ENCODE measurements at places on chromosomes 11 and 22.
A peak's percentile ranks its signal among the peaks of the same experiment; 100 is the strongest.

- no peak for DNase-seq
Observed at GRCh38 chr22:47001288-47001687, 238.8 kb downstream of the TBC1D22A start.

DNA sequence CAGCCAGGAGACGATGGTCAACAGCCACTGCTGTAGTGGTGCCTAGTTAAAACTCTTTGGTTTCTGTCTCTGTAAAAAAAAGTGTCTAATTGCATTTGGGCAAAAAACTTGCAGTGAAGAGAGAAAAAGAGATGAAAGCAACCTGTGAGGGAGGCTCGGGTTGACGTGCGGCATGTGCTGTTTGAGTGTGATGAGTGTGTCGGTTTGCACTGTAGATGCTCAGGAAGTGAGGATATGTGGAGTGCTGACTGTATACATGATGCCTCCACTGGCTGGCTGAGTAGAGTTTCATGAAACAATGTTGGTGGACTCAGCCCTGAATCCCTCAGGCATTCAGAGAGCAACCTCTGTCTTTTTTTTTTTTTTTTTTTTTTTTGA lies 4.3 kb upstream of the DGCR6L start:
- DNase-seq: peak; percentile 64

DNA sequence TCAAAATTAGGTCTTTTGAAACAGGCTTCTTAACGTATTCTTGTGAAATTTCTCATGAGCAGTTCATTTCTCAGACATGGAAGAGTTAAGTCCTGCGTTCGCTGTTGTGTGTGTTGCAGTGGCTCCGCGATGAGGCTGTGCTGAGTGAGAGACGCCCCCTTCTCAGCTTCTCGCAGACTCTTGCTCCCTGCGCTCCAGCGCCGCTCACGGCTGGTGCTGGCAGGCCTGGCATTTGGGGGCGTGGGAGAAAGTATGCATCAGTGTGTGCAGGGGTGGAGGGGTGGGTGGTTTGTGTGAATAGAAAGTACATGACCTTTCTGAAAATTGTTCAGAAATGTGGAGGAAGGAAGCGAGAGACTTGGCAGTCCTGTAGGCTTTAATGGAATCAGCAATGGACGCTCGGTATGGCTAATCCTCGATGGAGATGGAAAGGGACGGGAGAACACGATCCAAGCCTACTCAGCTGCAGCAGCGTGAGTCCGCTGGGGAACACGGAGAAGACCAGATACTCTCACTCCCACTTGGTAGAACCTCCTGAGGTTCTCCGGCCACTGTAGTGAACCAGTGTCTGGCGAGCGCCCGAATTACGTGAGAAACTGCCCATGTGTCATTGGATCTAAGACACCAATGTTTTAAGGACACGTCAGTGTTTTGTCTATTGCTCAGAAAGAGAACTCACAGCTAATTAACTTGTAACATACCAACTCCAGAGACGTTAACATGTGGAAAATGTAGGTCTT lies 5.9 kb downstream of the TAB1 start:
- DNase-seq: no peak

DNA sequence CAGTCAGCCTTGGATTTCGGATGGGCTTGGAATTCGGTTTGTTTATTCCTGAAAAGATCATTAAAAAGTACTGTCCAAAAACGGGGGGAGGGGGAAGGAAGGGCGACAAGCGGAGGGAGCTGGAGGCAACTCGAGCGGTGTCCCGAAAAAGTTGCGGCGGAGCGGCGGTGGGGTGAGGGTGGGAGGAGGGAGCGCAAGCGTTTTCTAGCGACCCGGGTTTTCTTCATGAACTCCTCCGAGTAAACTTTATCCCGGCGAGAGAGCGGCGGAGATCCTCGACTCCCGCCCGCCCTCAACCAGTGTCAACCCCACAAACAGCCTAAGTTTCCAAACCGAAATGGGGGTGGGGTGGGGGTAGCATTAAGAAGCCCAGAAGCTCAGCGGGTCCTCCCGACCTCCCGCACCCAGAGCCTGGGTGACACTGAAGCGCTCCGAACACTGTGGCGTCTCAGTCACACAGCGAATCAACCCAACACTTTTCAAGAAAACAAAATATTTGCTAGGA lies 133.0 kb upstream of the C11orf58 start:
- DNase-seq: no peak

DNA sequence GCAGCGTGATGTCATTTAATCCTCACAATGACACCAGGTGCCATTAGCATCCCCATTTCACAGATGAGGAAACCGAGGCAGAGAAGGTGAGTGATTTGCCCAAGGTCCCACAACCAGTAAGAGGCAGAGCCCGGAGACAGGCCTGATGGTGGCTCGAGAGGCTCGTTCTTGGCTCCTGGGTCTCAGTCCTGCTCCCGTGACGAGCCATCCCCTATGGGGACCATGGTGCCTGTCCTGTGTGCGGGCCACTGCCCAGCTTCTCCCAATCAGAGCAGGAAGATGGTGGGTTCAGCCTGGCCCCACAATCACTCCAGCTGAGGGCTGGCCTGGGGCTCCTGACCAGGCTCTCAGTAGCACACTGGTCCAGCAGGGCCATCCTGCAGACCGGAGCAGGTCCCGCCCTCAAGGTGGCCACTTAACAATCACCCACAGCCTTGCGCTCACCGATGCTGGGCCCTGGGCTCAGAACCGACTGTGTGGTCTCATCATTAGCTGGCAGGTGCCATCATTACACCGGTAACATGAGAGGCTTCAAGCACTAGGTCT lies 3.6 kb downstream of the ALDH3B1 start:
- no peak for DNase-seq

GRCh38 chr11:13772223-13773046 lies 104.0 kb downstream of the FAR1 start:
- DNase-seq: no peak

GRCh38 chr11:127994736-127995135 lies 592.6 kb downstream of the ETS1 start:
- DNase-seq: no peak

DNA sequence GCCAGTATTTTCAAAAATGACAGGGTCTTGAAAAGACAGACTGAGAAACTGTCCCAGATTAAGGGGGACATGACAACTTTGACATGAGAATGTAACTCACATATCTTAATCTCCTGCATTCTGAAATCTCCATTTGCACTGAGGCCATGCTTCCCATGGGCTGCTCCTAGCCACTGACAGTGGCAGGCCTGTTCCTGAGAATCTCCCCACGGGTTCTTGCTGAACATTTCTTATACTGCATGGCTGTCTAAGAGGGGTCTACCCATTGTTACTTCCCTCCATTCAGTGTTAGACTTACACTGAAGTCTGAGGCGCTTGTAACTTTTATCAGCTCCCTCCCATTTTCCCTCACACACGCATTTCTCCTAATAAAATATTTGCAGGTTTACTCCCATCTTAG lies 1.5 kb downstream of the CEP295 start:
- no peak for DNase-seq

GRCh38 chr11:78310500-78310909 lies 107.1 kb downstream of the GAB2 start:
- DNase-seq: no peak

DNA sequence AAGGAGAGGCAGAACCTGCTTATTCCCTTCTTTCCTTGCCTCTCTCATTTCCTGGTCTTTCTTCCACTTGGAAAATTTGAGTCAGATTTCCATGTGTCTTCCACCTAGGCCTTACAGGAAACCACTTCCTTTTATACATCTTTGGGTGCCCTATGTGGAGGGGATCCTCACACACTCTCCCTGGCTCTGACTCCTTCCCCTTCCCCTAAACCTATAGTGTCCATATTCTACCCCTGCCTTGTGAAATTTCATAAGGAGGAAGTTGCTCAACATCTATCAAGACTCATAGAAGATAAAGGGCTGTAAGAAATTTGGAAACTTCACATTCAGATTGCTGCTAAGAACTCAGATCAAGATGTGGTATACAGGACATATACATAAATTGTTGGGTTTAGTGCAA lies 20.4 kb downstream of the TUG1 start:
- no peak for DNase-seq

DNA sequence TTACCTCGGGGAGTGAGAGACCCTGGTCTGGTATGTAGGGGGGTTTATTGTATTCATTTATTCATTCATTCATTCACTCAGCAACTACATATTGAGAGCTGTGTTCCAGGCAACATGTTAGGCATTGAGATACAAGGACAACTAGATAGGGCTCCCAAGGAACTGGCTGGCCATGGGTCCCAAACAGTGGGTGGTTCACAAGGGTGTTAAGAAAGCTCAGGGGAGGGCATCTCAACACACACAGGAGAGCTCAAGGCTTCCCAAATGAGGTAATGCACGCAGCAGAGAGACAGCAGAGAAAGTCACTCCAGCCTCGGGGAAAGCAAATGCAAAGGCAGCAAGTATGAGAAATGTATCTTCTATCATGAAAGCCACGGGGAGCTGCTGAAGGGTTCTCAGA lies 51.8 kb downstream of the BTG4 start:
- DNase-seq: no peak

DNA sequence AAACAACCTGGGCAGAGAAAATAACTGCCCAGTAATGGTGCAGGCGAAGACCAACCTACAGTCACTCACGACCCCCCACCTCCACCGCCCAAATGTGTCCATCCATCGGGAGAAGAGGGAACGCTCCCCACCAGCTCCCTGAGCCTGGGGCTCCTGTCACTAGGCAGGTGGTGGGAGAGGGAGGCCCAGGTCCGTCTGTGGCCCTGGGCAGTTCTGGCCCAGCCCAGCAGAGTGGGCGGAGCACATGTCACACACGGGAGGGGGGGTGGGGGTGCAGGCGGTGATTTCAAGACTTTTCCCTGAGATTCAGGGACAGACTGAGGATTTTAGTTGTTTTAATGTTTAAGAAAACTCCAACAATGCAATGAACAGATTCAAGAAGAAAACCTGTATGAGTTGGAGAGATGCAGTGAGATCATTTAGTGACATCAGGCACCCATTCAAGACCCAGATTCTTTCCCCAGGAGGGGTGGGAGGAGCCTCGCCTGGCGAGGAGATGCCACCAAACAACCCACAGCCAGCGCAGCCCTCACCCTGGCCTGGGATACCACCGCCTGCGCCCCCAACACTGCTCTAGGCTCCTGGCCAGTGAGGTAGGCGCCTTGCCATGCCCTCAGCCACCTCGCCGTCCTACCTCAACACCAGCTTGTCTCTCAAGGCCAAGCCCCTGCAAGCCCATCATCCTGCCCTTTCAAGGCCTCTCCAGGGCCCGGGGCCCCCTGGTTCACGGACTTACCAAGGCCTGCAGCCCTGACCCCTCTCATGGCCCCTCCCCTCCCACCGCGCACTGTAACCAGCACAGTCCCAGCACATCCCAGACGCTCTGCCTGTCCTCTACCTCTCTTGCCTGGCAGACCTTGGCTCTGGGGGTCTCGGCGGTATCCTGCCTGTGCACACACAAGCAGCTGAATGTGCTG lies 36.8 kb downstream of the TBX1 start:
- no peak for DNase-seq

GRCh38 chr11:66044757-66045156 lies 4.2 kb downstream of the GAL3ST3 start:
- no peak for DNase-seq

DNA sequence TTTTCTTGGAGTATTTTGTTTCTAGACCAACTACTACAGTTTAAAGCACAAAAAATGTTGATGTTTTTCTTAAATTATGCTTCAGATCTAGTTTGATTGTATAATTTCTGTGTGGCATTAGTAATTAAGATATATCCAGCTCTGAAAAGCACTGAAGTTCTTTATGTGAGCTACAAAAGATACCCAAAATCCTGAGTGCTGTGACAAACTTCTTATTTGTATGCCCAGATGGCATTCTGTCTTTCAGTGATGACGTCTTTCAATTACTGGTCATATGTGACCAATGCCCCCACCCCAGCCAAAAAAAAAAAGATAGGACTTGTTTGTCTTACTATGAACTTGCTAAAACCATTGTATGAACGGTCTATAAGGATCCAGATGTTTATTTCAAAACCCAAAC lies 51.3 kb downstream of the BIRC2 start:
- no peak for DNase-seq

- peak; percentile 65 for DNase-seq
Observed at GRCh38 chr22:45336971-45337431, 27.3 kb downstream of the FAM118A start.

- no peak for DNase-seq
Observed at GRCh38 chr11:56776809-56777208, 28.3 kb upstream of the OR9G4 start.

DNA sequence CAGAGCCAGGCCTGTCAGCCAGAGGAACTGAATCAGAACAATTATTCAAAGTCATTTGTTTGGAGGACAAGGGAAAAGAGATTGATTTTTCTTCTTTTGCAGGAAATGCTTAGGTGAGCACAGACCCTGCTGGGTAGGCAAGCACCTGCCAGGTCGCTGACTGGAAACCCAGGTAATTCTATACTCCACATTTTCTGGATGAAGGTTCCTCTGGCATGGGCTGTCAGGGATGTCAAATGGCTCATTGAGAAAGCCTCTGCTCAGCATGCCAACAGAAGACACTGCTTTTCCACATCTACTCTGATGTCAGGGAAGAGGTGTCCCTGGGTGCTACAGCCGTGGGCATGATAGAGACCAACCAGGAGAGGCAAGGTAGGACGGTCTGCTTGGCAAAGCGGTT lies 166.7 kb upstream of the SYN3 start:
- DNase-seq: no peak

GRCh38 chr11:78907636-78908035 lies 333.0 kb upstream of the NARS2 start:
- DNase-seq: no peak

- no peak for DNase-seq
Observed at GRCh38 chr11:113159988-113160807, 154.2 kb upstream of the TTC12 start.

GRCh38 chr11:108241330-108242037 lies 18.6 kb downstream of the ATM start:
- DNase-seq: no peak

- DNase-seq: no peak
Observed at GRCh38 chr11:33399421-33399820, 142.2 kb downstream of the HIPK3 start.

GRCh38 chr11:110027627-110028371 lies 65.4 kb upstream of the ZC3H12C start:
- no peak for DNase-seq

- DNase-seq: peak; percentile 35
Observed at GRCh38 chr22:19121631-19122142, 525 bp downstream of the DGCR2 start.

DNA sequence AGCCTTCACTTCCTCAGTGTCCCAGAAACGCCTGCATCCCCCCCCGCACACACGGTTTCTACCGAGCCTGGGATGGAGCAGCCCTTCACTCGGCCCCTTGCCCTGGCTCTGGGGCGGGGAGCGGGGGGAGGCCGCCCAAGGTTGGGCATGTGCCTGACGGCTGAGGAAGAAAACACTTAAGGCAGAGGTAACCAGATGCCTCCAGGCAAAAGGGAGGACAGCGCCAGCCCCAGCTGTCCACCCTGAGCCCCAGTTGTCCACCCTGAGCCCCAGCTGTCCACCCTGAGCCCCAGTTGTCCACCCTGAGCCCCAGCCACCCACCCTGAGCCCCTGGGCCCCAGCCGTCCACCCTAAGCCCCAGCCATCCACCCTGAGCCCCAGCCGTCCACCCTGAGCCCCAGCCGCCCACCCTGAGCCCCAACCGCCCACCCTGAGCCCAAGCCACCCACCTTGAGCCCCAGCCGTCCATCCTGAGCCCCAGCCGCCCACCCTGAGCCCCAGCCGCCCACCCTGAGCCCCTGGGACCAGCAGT lies 3.8 kb upstream of the TTLL8 start:
- DNase-seq: no peak

Measured in CD8-positive, alpha-beta T cell (primary cell).